Activated naive CD4-positive, alpha-beta T cell treated with anti-CD3 and anti-CD28 coated beads for 36 hours (primary cell): ENCODE measurements at places on chromosomes 16 and 17.
A peak's percentile ranks its signal among the peaks of the same experiment; 100 is the strongest.

DNA sequence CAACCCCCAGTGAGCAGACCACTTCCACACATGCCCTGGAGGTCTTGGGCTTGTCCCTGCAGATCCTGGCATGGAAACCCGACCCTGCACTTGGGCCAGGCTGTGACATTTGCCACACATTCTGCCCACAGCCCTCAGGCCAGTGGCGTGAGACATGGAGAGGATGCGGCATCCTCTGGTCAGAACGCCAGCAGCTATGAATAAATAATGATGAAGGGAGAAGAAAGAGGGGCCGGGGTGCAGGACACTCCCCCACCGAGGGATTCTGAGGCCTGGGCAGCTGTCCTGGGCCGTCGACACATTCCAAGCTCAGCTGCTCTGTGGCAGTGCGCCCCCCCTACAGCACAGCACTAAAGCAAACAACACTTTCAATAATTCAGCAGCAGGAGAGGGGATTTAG, 148.8 kb downstream of the ENGASE start:
- DNase-seq, result no peak

DNA sequence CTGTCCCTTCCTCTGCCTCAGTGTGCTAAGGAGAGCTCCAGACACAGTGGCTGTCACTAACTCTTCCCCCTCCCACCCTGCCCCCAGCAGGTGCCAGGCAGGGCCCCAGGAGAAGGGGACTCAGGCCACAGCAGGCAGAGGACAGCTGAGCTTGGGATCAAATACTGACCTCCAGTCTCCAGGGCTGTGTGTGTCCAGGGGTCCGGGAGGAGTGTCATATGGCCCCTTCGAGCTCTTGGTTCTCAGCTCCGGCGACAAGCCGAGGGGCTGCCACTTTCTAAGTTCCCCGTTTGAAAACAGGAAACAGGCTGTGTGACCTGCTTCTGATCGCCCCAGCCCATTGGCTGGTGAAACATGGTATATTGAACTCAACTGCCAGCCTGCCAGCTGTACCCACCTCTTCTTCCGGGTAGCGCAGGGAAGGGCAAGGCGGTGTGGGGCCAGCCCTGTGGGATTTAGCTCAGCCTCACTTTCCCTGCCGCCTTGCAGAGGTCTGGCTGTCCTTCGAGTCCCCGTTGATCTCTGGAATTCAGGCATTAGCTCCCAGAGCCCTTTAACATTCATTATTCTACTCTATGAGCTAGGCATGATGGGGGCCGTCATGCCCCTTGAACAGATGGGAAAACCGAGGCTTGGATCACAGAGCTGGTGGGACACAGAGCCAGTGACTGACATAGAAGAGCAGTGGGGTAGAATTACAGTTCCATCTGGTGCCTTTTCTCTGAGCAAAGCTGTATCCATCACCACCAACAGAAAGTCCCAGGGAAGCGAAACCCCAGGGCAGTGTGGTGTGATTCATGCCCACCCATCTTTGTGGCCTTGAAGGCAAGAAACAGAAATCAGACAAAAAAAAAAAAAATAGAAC, at the start of gene SNX20:
Gene SNX20, minus strand, starts transcription at position 292 of the 865 bp plus-strand sequence. CDS start 3,786 bp downstream, outside the sequence.
- peak; percentile 78 for DNase-seq

DNA sequence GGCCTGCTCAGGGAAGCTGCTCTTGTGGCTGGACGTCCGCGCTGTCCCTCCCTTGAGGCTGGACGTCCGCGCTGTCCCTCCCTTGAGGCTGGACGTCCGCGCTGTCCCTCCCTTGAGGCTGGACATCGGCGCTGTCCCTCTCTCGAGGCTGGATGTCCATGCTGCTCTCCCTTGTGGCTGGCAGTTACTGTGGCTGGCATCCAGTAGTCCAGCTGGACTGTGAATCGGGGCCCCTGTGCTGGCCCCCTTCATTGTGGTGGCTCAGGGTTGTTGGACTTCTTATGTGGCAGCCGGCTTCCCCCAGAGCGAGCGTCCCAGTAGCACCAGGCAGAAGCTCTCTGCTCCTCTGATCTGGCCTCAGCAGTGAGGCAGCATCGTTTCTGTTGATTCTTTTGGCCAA, 141.5 kb downstream of the IRF8 start:
- no peak for DNase-seq

GRCh38 chr16:86083382-86084002, 184.5 kb downstream of the IRF8 start:
- no peak for DNase-seq

GRCh38 chr16:67199808-67200198, 872 bp downstream of the ELMO3 start:
- no peak for DNase-seq

DNA sequence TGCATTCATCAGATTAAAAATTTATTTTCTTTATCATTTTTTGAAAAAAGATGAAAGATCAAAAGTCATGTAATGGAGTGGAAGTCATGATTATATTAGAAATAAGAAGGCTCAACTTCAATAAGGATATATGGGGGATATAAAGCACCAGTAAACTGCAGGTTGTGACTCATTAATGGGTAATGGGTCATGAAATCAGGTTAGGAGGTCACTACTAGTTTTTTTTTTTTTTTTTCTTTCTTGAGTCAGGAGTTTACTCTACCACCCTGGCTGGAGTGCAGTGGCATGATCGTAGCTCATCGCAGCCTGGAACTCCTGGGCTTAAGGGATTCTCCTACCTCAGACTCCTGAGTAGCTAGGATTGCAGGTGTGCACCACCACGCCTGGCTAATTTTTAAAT, 14.3 kb downstream of the EFCAB13 start:
- no peak for DNase-seq

- DNase-seq, result peak; percentile 24
These were observed 46.8 kb downstream of the TMEM132E start for GRCh38 chr17:34626121-34626681.

DNA sequence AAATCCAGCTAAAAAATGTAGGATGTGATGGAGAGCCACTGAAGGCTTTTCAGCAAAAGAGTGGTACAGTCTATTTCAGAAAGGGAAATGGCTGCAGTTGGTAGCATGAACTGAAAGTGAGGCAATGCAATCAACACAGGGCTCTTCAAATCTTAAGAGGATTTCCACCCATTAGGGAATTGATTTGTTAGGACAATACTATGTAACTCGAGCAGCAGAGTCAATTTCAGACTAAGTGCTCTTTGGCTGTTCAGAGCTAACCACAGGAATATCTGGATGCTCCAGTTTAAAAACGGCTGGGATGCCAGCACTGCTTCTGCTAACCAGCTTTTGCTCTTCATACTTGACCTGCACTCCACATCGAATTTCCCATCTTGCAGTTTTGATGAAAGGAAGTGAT, 24.6 kb downstream of the CACNG1 start:
- DNase-seq, result no peak

- DNase-seq, result no peak
These were observed 7.1 kb upstream of the ZNF213 start for GRCh38 chr16:3127745-3128144.

- DNase-seq, result peak; percentile 38
These were observed 19.0 kb upstream of the MON1B start for GRCh38 chr16:77171745-77172635.

GRCh38 chr17:40351359-40352236, 12.9 kb downstream of the GJD3 start:
- DNase-seq, result no peak

DNA sequence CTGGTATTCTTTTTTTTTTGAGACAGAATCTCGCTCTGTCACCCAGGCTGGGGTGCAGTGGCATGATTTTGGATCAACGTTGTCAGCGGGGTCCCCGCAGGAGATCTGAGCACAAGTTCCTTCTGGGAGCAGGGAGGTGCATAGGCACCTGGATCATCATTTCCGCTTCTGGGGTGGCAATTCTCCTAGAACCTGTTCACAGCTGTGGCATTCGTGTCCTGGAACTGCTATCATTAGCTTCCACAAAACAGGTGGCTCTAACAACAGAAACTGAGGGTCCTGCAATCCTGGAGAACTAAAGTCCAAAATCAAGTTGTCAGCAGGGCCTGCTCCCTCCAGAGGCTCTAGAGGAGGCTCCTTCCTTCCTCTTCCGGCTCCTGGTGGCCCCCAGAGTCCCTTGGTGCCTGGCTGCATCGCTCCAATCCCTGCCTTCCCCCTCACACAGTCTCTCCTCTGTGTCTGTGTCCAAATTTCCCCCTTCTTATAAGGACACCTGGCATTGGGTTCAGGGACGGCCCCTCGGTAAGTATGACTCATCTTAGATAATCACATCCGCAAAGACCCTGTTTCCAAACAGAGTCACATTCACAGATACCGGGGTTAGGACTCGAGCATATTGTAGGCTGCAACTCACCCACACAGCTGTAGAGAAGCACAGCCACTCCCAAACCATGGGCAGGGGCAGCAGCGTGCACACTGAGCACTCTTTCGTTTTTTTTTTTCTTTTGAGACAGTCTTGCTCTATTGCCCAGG, 43.5 kb upstream of the KLHDC4 start:
- DNase-seq, result peak; percentile 47

DNA sequence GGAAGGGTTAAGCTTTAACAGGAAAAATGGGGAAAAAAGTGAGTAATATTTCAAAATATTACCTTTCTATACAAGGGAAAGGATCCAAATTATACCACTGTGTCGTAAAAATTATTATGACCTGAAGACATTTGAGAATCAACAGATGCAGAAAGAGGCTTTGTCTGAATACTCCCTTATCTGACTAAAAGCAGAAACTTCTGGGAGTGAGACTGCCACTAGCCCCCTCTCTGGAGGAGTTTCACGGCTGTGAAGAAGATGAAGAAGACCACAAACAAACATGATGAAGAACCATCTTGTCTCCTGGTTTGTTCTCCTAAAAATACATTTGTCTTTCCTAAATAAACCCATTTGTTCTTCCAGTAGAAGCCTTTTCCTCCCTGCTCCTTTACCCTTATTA, 29.4 kb downstream of the CNTROB start:
- DNase-seq, result no peak

GRCh38 chr17:45092911-45093430, 31.9 kb downstream of the NMT1 start:
- no peak for DNase-seq

- no peak for DNase-seq
These were observed 71.4 kb downstream of the ZFHX3 start for GRCh38 chr16:72976438-72977064.

DNA sequence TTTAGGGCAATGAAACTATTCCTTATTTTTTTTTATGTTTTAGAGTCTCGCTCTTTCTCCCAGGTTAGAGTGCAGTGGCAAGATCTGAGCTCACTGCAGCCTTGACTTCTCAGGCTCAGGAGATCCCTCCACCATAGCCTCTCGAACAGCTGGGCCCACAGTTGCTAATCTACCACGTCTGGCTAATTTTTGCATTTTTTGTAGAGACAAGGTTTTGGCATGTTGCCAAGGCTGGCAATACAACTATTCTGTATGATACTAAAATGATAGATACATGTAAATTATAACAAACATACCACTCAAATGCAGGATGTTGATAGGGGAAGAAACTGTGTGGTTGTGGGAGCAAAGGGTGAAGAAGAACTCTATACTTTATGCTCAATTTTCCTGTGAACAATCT, 401.3 kb downstream of the ZFHX3 start:
- DNase-seq, result no peak

GRCh38 chr17:46989637-46990431, 10.8 kb upstream of the RPRML start:
- no peak for DNase-seq

- no peak for DNase-seq
These were observed 2.2 kb downstream of the UBE2Z start for GRCh38 chr17:48910370-48910769.

DNA sequence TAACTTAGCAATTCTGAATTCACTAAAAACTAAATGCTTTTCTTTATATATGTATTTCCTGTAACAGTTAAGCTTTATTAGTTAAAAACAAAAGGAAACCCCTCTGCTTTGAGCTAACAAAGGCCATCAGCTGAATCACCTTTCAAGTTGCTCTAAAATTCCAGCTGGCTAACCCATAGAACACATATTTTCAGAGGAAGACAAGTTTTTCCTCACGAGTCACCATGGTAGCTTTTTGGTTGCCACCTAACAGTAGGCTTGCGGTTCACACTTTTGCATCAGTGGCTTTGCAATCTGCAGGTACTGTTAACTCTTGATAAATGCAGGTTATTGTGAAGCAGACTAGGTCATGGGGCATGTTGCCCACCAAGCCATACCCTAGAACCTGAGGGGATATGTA, 57.6 kb upstream of the IRX5 start:
- no peak for DNase-seq

DNA sequence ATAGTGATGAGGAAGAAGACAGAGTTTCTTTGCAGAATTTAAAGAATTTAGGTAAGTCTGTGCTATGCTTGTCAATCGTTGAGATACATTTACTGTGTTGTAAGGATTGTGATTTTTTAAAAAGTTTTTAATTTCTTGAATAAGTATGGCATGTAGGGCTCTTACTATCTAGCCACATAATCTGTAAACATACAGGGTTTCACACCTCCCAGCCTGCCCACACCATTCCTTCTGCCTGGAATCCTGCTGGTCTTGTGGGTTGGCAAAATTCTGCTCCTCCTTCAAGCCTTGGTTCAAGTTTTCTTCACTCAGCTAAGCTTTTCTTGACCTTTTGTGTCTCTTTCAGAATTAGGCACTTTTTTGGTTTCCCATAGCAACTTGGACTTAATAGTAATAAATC, 7.5 kb downstream of the ZNHIT3 start:
- DNase-seq, result no peak

DNA sequence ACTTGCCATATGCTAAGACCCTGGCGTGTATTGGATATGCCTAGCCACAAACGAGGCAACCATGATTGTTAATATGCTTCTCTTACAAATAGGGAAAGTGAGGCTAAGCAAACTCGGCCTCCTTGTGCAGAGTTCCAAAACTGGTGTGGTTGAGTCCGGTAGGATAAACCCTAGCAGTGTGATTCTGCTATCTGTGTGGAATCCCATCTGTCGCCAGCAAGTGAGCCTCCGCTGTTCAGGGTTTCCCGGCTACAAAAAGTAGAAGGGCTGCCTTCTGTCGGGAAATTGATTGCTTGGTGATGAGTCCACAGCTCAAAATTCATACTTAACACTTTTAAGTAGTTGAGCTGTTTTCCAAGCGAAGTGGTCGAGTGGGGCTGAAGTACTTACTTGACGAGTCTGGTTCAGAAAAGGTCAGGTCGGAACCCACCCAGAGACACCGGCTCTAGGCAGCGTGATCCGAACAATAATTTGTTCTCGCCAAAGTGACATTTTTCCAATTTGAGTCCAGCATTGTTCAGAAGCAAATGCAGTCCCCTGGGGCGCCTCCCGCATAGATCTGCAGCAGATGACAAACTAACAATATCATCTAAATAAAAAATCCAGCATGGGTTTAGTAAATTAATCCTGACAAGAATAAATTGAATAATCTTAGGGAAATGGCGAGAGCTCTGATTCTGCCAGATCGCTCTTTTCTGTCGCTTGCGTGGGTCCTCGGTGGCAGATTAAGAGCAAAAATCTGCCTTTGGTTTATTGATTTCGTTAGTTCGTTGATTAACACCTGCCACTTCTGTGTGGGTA, 686.7 kb upstream of the RBFOX1 start:
- no peak for DNase-seq

DNA sequence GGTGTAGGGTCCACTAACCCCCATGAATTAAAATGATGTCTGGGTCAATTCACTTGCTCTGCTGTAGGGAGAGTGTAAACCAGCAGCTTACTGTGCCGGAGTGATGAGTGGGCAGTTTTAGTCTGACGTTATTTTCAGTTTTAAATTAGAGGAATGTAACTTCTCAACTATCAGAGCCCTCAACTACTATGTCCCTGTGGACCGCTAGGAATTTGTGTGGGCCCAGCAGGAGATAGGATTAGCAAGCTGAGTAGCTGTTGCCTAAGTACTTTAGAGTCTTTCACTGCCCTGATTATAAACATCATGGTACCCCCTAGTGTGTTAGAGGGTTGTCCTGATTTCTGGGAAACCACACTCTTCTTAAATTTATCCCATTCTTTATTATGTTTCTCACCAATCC, 11.4 kb downstream of the MARVELD3 start:
- DNase-seq, result no peak

GRCh38 chr16:89338863-89339262, 121.4 kb downstream of the ZNF778 start:
- no peak for DNase-seq

- DNase-seq, result no peak
These were observed 5.9 kb downstream of the B3GNT9 start for GRCh38 chr16:67144943-67145342.
